ENCODE measurements at places on chromosomes 11 and 22. TPM values are rescaled to one million over a fixed set of nuclear protein-coding genes. Genes with fewer than 3 reads are reported as not detected.

KDELR3 gene
- 52.9 TPM for total RNA-seq

CRYAB gene
- total RNA-seq: 325 TPM

NXPE1 gene
- total RNA-seq: not detected

PTGDR2 gene
- 0.21 TPM for total RNA-seq

SEPTIN5 gene
- total RNA-seq: 147 TPM

TBX1 gene
- total RNA-seq: 2.7 TPM

SNX15 gene
- total RNA-seq: 22.7 TPM

NAALAD2 gene
- 0.42 TPM for total RNA-seq

SAA2 gene
- total RNA-seq: 2.0 TPM

MOGAT2 gene
- not detected for total RNA-seq

TMPRSS5 gene
- total RNA-seq: 2.0 TPM

NAGA gene
- total RNA-seq: 52.7 TPM

GPR83 gene
- 0.27 TPM for total RNA-seq

RBMXL2 gene
- total RNA-seq: not detected

OVOL1 gene
- total RNA-seq: 0.27 TPM

- H3K36me3 ChIP-seq: no peaks in the 10 kb centered on the region
- H3K27ac ChIP-seq: no peak overlapping the region
Observed at GRCh38 chr11:128565881-128566280, 21.5 kb downstream of the ETS1 start.

DNA sequence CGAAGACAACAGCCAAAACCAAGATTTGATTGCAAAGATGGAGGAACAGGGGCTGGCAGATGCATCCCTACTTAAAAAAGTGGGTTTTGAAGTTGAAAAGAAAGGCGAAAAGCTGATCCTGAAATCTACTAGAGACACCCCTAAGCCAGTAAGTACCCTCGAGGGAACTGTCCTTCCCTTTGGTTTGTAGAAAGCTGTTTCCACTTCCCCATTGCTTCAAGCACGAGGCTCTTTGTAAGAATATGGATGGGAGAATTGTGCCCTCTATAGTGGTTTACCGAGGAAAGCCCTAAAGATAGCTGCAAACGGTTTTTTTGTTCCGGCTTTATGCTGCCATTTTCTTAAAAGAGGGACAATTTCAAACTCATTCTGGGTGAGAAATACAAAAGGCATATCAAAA is 133.9 kb downstream of the WNT7B start:
- DNase-seq: no peak
- H3K36me3 ChIP-seq: no peaks in the 10 kb centered on the region
- H3K27me3 ChIP-seq: no peaks in the 10 kb centered on the region
- H3K4me1 ChIP-seq: no peaks in the 10 kb centered on the region
- no peak overlapping the region for H3K4me3 ChIP-seq

- no peak for DNase-seq
- no peak overlapping the region for H3K4me3 ChIP-seq
- H3K36me3 ChIP-seq: no peaks in the 10 kb centered on the region
- H3K27ac ChIP-seq: no peak overlapping the region
- no peaks in the 10 kb centered on the region for H3K4me1 ChIP-seq
Observed at GRCh38 chr11:115677190-115677589, 173.0 kb upstream of the CADM1 start.

GRCh38 chr22:47278655-47279054 is 516.2 kb downstream of the TBC1D22A start:
- DNase-seq: no peak
- no peaks in the 10 kb centered on the region for H3K36me3 ChIP-seq
- H3K27ac ChIP-seq: no peak overlapping the region
- H3K4me1 ChIP-seq: peaks cover 8% of the 10 kb centered on the region
- H3K4me3 ChIP-seq: no peak overlapping the region

- peak overlapping the region; percentile 98 for H3K4me3 ChIP-seq
- H3K4me1 ChIP-seq: peaks cover 14% of the 10 kb centered on the region
- H3K27me3 ChIP-seq: no peaks in the 10 kb centered on the region
Observed at GRCh38 chr11:614021-614622, 1.6 kb downstream of the IRF7 start.

DNA sequence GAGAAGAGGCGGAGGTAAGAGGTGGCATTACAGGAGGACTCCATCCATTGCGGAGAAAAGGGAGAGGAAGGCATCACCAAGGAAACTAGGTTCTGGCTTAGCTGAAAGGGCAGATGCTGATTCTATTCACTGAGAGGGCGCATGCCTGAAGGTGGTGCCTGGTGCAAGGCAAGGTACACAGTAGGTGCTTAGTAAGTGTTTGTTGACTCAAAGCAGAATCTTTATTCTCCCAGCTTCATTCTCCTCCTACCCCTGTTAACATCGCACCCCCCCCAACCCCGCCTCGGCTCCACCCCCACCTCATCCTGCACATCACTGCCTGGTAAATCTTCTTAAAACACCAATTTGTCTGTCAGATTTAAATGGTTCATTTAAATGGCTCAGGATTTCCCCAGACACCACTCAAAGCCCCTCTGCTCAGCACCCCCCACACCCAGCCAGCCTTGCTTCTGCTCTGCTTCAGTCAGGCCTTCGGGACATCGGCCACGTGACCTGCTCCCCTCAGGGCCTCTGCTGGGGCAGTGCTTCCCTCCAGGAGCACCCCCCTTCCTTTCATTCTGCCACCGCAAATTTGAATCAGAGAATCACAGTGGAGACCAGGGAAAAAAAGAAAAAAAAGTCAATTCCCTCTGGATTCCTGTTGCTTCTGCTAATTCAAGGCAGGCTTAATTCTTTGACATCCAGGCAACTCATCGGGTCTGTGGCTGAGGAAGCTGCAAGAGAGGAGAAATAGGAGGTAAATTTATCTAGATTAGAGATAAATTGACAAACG is 17.8 kb upstream of the RCN1 start:
- no peak for DNase-seq
- H3K27ac ChIP-seq: no peak overlapping the region
- no peaks in the 10 kb centered on the region for H3K36me3 ChIP-seq
- H3K4me3 ChIP-seq: no peak overlapping the region

- peaks cover 14% of the 10 kb centered on the region for H3K4me1 ChIP-seq
- no peak for DNase-seq
Observed at GRCh38 chr11:125902277-125902926, 604 bp downstream of the PUS3 start.

GRCh38 chr11:61754534-61755482 is 2.4 kb downstream of the MYRF start:
- no peak overlapping the region for H3K27ac ChIP-seq
- no peaks in the 10 kb centered on the region for H3K27me3 ChIP-seq
- H3K36me3 ChIP-seq: no peaks in the 10 kb centered on the region
- H3K4me3 ChIP-seq: no peak overlapping the region
- no peak for DNase-seq
- H3K4me1 ChIP-seq: no peaks in the 10 kb centered on the region

GRCh38 chr11:79208126-79208525 is 232.7 kb downstream of the TENM4 start:
- no peak overlapping the region for H3K27ac ChIP-seq
- H3K36me3 ChIP-seq: no peaks in the 10 kb centered on the region
- no peaks in the 10 kb centered on the region for H3K4me1 ChIP-seq
- H3K27me3 ChIP-seq: no peaks in the 10 kb centered on the region

GRCh38 chr11:83409891-83410290 is 123.7 kb upstream of the CCDC90B start:
- no peak overlapping the region for H3K4me3 ChIP-seq
- no peak overlapping the region for H3K27ac ChIP-seq
- no peaks in the 10 kb centered on the region for H3K36me3 ChIP-seq
- H3K27me3 ChIP-seq: no peaks in the 10 kb centered on the region
- H3K4me1 ChIP-seq: no peaks in the 10 kb centered on the region

- DNase-seq: no peak
- H3K27me3 ChIP-seq: no peaks in the 10 kb centered on the region
- H3K36me3 ChIP-seq: no peaks in the 10 kb centered on the region
- no peaks in the 10 kb centered on the region for H3K4me1 ChIP-seq
Observed at GRCh38 chr11:128941110-128941509, 1.6 kb downstream of the TP53AIP1 start.

- H3K4me3 ChIP-seq: no peak overlapping the region
- H3K4me1 ChIP-seq: peaks cover 16% of the 10 kb centered on the region
- no peaks in the 10 kb centered on the region for H3K27me3 ChIP-seq
- no peak for DNase-seq
- H3K27ac ChIP-seq: no peak overlapping the region
- no peaks in the 10 kb centered on the region for H3K36me3 ChIP-seq
Observed at GRCh38 chr22:27655582-27656185, 145.9 kb downstream of the MN1 start.

DNA sequence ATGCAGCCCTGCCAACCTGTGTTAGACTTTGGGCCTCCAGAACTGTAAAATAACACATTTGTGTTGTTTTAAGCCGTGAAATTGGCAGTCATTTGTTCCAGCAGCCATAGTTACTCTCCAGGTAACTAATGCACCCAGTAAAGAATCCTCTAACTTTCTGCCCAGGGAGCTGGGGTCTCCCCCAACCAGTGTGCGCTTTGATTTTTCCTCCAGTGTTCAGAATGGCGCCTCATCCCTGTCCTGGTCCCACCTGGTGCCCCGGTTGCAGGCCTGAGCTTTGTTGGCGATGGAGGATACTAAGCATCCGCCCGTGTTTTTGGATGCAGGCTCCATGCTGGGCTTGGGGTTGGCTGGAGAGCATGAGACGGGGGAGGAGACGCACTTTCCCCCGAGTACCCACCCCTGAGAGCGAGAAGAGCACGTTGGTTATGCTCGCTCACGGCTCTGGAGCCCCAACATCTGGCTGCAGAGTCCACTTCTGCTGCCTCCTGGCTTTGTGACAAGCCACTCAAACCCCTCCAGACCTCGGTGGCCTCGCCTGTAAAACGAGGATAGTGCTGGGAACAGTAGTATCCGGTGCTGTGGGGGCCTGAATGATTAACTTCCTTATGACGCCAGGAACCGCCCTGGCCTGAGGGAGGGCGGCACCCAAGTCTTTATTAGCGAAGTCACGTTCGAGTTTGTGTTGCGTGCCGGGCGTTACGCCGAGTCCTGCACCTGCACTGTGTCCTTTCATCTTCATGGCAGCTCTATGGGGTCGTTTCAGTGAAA is 25.8 kb downstream of the MRGPRD start:
- no peaks in the 10 kb centered on the region for H3K27me3 ChIP-seq
- no peak overlapping the region for H3K27ac ChIP-seq
- peaks cover 3% of the 10 kb centered on the region for H3K4me1 ChIP-seq
- H3K4me3 ChIP-seq: peak overlapping the region; percentile 4

DNA sequence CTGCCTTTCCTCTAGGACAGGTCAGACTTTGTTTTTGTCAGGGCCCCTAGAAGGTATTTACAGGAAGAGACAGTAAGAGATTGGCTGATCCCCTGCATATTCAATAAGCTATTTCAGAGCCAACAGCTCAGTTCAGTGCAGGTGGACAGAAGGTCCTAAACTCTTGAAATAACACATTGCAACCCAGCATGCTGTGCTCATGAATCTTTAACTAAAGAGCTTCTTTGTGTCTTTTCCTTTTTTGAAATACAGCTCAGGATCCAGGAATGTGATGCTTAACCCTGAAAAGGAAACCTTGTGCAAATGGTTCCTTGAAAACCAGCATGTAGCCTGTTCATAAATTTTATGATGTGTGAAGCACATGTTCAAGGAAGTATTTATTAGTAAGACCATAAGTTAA is 43.9 kb downstream of the BBOX1 start:
- no peaks in the 10 kb centered on the region for H3K36me3 ChIP-seq
- H3K4me3 ChIP-seq: no peak overlapping the region
- H3K4me1 ChIP-seq: no peaks in the 10 kb centered on the region
- no peak for DNase-seq
- no peaks in the 10 kb centered on the region for H3K27me3 ChIP-seq

GRCh38 chr11:132772703-132773545 is 759.4 kb downstream of the OPCML start:
- no peaks in the 10 kb centered on the region for H3K27me3 ChIP-seq
- no peak overlapping the region for H3K27ac ChIP-seq
- DNase-seq: no peak
- no peaks in the 10 kb centered on the region for H3K4me1 ChIP-seq
- no peaks in the 10 kb centered on the region for H3K36me3 ChIP-seq

Data from thoracic aorta (tissue), 2 donors.